ENCODE measurements at places on chromosomes 4 and X.

DNA sequence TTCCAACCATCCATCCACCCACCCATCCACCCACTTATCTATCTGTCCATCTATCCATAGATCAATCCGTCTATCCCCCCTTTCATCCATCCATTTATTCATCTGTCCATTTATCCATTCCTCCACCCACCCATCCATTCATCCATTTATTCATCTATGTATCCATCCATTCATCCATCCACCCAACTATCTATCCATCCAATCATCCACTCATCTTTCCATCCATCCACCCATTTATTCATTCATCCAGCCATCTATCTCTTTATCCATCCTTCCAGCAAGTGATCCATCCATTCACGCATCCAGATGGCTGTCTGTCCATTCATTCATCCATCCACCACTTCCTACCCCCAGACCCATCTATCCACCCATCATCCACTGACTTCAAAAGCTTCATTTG is 84.0 kb upstream of the CD99 start:
- no peak for DNase-seq

- no peak for DNase-seq
Observed at GRCh38 chrX:132226169-132226568, 6.9 kb upstream of the RAP2C start.

- DNase-seq, result no peak
Observed at GRCh38 chr4:80336582-80336981, 1.1 kb downstream of the CFAP299 start.

DNA sequence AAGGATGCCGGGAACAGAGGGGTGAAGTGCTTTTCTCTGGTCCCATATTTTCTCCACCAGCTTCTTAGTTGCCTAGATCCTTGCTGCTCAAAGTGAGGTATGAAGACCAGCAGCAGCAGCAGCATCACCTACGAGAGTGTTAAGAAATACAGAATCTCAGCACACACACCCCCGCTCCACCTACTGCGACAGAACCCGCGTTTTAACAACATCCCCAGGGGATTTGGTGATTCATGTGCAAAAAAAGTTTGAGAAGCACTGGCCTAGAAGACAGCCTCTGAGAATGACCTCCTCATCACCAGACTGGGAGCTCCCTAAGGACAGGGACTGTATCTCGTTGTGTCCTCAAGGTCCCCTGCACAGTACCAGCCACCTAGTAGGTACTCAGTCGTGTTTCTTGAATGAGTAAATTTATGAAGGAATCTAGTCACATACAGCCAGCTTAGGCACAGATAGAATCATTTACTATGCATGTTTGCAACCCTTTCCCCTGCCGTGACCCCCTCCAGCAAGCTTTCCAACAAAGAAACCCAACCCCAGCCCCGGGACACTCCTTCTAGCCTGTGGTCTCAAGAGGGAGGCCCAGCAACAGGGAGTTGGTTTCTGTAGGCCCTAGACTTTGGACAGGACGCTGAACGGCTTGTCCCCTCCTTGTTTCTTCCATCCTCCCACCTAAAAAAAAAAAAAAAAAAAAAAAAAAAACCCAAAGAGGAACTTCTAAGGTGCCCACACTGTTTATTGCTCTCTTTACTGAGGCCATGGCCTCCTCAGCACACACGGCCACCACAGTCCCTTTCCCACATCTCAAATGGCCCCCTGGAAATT is 21.5 kb downstream of the RTL5 start:
- DNase-seq, result no peak

DNA sequence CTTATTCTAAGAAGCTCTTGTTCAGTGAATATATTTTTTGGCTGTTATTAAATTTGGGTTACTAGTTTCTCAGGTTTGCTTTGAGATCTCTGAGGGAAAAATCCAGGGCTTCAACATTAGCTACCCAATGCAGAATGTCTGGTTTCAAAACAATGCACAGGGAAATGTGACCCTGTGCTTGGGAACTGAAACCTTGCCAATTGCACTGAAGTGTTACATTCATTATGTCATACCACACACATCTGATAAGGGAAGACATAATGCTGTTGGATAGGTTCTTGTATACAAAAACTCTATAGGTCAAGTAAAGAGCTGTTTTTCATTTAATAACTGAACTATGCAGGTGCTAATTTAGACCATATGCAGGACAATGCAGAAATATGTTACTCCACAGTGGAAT is 345.3 kb upstream of the BMP3 start:
- no peak for DNase-seq

- DNase-seq, result no peak
Observed at GRCh38 chr4:35106091-35106734, 1138.1 kb downstream of the ARAP2 start.

DNA sequence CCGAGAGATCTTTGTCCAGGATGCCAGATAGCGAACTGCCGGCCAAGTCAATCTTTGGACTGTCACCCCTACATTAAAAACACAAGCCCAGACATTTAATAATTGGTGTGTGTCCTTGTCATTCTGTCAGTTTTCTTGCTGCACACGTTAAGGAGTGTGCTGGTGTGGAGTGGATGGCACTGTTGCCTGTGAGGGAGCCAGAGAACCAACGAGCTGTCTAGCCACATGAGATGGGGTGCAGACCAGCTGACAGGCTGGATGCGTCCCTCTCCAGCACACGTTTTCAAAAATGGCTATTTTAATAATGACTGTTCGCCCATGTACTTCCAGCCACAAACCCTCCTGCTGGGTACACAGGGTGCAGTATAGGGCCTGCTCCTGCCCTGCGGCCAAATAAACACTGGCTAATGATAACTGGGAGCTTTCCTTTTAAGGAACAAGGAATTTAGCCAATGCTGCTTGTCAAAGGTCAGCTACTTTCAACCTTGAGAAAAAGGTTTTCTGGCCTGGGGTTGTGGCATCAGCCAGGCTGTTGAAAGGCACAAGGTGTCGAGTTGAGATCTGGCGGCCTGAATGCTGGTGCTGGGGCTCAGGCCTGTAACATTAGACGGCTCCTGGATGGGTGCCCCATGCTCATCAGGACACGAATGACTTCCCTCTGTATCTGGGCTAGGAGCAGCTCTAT is 54.0 kb upstream of the MAP3K15 start:
- no peak for DNase-seq

DNA sequence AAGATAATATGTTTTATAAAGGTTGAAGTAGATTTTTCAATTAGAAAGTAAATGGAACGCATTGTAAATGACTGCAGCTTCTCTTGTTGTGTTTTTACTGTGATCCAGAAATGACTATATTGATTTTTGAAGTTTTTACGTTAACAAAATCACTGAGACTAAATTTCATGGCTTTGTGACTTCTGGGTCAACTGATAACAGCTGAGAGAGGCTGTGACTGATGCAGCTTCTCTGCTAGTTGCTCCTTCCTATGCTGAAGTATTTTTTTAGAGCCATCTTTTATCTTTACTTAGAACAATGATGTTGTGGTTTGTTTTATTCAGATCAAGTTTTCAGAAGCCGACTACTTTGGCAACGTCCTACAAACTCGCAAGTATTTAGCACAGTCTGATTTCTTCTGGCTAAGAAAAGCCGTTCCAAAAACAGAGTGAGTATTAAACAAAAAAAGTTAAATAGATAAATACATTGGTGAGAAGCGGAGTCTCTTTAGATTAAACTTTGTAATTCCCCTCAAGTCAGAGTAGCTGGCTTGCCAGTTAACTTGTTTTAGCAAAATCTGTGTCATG is 94.7 kb upstream of the CBLL2 start:
- no peak for DNase-seq

GRCh38 chrX:81195712-81196111 is 6.0 kb downstream of the HMGN5 start:
- DNase-seq, result no peak

- no peak for DNase-seq
Observed at GRCh38 chr4:74751856-74752255, 42.5 kb downstream of the BTC start.

GRCh38 chrX:71111921-71112431 is 599 bp upstream of the IL2RG start:
- no peak for DNase-seq

- no peak for DNase-seq
Observed at GRCh38 chrX:149908727-149909126, 20.6 kb upstream of the HSFX4 start.

DNA sequence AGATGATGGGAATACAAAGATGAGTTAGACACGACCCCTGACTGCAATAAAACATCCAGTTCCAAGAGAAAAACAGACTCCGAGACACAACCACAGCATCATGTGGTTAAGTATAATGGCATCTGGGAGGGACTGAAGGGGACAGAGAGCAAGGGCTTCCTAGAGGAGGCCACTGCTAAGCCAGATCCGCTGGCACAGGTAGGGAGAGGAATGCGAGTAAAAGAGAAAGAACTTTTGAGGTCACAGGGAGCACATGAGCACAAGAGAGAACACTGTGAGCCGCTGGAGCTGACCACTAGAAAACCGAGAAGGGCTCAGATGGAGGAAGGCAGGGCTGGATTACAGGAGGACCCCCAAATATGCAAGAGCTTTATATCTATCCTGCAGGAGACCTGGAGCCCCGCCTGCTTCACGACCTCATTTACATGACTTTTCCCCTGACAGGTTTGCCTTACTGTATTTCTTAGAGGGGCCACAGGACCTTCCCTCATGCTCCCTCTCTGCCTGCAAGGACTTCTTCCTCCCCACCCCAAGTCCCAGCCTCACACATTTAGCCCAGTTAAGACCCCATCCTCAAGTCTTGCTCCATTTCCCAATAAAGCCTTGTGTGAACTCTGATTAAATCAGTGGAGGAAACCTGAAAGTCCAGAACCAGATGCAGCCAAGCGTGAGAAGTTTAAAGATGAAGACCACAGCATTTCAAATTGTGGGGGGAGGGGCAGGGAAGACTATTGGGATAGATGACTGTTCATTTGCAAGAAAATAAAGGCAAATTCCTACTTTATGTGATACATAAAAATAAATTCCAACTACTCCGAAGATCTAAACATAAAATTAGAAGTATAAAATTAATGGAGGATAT is 29.6 kb downstream of the MFAP3L start:
- DNase-seq, result no peak

- DNase-seq, result no peak
Observed at GRCh38 chrX:45602151-45602550, 401.5 kb upstream of the DIPK2B start.

DNA sequence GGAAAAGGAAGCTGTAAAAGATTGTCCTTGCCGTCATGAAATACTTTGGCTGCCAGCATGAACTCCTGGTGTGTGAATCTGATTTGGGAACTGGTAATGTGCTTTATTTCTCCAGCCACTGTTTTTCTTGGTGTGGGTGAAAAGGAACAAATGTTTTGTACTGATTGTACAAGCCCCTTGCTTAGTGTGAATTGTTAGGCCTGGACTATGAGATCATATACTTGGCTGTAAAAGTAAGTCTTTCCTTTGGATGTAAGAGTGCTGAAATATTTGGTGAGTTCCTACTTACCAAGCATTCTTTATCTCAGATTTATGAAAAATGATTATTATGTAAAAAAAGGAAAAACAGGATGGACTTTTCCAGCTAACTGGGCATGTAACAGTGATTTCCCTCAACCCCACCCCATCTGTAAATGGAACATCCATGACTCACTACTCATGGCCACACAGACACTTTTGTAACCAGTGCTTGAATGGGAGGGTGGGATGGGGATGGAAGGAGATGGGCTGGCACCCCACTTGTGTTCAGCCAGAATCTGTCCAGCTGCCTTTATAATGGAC is 6.3 kb downstream of the FNIP2 start:
- no peak for DNase-seq

DNA sequence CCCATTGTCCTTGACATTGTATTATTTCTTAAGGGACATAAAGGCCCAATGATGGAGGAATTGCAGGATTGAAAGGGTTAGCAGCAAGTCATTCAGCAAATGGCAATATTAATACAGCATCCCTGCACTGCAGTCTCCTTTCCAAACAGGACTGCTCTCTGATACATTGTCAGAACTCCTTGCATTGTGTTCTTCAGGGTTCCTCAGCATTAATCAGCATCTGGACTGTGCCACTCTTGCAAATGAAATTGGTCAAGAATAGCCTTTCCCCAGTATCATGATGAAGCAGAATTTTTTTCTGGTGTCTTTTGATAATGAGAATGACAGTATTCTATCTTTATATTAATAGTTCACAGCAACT is 272.6 kb upstream of the HAND2 start:
- no peak for DNase-seq

DNA sequence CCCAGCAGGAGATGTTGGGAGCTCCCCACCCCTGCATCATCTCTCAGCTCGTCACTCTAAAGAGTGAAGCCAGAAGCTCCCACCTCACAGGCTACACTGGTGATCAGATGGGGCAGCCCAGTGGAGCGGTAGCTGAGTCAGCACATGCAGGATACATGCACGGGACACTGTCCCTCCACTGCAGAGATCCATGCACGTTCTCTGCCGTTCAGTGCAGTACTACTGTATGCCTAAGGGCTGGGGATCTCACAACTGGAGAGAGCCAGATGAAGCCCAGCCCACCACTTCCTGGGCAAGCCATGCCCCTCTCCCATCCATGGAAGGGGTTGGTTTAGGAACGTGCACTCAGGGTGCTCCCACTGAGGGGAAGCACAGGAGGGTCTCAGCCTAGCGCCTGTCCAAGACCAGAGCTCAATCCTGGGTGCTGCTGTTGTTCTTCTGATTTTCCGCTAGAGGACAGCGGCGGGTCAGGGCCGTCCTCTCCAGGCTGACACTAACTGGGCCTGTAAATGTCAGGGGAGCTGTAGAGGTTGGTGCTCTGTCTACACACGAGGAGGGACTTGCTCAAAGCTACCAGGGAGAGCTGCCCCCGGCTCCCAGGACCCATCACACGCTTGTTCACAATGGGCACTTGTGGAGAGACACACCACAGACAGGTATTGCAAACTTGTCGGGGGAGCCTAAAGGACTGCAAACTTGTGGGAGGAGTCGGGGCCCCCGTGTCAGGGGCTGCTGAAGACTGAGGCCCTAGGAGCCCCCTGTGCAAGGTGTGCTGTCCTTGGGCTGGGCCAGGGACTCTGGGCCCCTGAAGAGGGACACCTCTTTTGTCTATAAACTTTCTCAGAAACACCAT is 18.2 kb upstream of the ABLIM2 start:
- DNase-seq, result no peak

GRCh38 chr4:8297691-8298485 is 28.3 kb downstream of the HTRA3 start:
- no peak for DNase-seq

DNA sequence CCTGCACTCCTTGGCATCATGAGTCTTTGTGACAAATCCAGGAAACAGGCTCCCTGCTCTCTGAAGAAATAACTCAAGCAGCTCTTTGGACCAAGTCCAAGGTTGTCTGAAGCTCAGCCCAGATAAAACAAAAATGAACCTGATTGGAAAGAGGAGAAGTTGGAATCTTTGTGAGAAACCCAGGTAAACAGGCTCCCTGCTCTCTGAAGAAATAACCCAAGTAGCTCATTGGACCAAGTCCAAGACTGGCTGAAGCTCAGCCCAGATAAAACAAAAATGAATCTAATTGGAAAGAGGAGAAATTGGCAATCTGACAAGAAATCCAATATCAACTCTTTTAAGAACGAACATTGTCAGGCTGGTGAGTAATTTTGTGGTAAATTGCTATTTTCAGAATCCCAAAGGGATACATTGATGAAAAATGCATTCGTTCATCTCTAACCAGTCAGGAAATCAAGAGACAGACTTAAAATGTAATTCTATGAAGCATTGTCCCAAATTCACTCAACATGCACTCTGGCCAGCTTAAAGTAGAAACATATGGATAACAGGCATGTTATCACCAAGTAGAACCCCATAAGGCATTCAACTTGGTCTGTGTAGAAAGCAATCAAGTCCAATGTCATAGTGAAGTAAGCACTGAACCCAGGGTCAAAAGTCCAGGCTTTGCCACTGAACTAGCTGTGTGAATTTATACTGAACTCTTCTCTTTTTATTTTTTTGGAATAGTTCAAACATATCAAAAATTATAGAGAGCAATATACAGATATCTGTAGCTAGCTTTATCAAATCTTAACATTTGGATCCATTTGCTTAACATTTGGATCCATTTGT is 16.8 kb upstream of the NFXL1 start:
- DNase-seq, result no peak
